Lung (tissue), 17 donors: ENCODE measurements at places on chromosomes 7 and 10. TPM values are rescaled to one million over a fixed set of nuclear protein-coding genes. Genes with fewer than 3 reads are reported as not detected.

KIF11 gene
- total RNA-seq, result 1.3 TPM

ADAMTS14 gene
- total RNA-seq, result 1.1 TPM

STYXL1 gene
- 36.6 TPM for total RNA-seq

GRCh38 chr10:47146572-47146971, 153.4 kb upstream of the GDF10 start:
- DNase-seq, result peak; percentile 37

DNA sequence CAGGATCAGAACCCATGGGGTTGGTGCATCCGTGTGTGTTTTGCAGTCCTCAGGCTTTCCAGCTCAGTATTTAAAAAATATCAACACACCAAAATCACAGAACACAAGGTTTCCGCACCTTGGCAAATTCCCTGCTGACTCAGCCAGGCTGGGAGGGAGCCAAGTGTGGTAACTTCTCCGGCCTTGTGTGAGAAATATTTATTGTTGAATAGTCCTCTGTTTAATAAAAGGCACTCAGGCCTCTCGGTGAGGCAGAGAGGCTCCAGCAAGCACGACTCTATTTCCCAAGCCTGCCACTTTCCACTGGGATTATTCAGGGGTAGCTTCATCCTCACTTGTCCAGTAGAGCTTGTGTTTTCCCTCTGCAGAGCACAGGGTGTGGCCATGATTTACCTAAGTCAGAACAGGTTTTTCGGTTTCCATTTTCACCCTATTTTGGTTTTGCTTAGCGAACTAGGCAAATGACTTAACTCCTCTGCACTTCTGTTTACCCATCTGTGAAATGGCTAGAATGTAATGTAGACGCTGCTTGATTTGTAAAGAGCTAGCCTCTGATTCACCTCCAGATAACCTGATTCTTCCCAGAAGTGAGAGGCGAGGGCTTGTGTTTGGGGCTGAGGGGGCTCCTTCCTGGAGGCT, 13.0 kb upstream of the CHST15 start:
- peak; percentile 32 for DNase-seq

DNA sequence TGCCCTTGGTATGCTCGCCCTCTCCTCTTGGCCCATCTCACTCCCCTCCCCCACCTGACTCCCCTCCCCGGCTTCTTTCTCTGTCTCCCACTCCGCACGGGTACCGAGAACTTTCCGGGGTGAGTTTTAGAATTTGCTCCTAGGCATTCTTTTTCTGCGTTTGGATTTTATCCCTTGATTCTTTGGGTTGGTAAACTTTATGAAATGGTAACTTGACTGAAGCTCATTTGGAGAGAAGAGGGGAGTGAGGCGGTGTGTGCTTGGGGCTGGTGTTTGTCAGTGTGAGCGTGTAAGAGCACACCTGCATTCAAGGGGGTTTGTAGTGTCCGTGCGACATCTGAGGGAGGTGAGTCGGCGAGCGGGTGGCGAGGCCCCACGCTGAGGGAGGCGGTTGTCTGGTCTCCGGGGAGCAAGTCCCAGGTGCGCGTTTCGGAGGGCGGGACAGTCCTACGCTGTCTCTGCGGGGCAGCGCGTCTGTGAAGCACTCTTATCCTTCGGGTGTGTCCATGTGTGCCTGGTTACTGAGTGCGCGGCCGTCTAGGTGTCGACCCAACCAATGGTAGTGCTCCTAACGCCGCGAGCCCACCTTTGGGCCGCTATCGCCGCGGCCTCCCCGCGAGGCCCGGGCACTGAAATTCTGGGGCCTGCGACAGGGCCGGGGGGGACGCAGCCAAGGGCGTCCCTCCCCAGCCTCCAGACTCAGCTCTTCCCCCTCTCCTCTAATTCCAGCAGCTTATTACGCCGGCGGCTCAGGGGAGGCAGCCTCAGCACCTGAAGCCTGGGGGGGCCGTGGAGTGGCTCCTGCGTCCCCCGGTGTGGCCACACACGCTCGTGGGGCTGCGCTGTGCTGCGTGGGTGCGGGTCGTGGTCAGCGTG, 2.6 kb upstream of the ZNF503 start:
- peak; percentile 69 for DNase-seq

GRCh38 chr7:68321076-68321639, 1277.1 kb upstream of the AUTS2 start:
- peak; percentile 36 for DNase-seq
